ENCODE measurements at places on chromosomes 13 and 19. TPM values are rescaled to one million over a fixed set of nuclear protein-coding genes. Genes with fewer than 3 reads are reported as not detected.

DCT gene
- 1.2 TPM for total RNA-seq

GRCh38 chr13:73828811-73829210, 305.4 kb downstream of the KLF12 start:
- H3K4me1 ChIP-seq: peaks cover 17% of the 10 kb centered on the region
- no peak overlapping the region for H3K27ac ChIP-seq
- DNase-seq: no peak
- H3K4me3 ChIP-seq: no peak overlapping the region
- H3K27me3 ChIP-seq: no peaks in the 10 kb centered on the region
- no peaks in the 10 kb centered on the region for H3K36me3 ChIP-seq

GRCh38 chr13:57970404-57970803, 338.9 kb downstream of the PCDH17 start:
- H3K36me3 ChIP-seq: no peaks in the 10 kb centered on the region
- no peak for DNase-seq
- no peak overlapping the region for H3K27ac ChIP-seq
- no peaks in the 10 kb centered on the region for H3K27me3 ChIP-seq
- no peak overlapping the region for H3K4me3 ChIP-seq

GRCh38 chr19:3135961-3136683, at the start of gene GNA15:
Gene GNA15 (plus strand): TSS chr19:3136033. CDS start chr19:3136451, 418 bp downstream.
- H3K4me1 ChIP-seq: no peaks in the 10 kb centered on the region
- H3K36me3 ChIP-seq: no peaks in the 10 kb centered on the region
- H3K27ac ChIP-seq: peak within 1 kb of the TSS; percentile 57
- peak within 1 kb of the TSS; percentile 44 for H3K4me3 ChIP-seq

DNA sequence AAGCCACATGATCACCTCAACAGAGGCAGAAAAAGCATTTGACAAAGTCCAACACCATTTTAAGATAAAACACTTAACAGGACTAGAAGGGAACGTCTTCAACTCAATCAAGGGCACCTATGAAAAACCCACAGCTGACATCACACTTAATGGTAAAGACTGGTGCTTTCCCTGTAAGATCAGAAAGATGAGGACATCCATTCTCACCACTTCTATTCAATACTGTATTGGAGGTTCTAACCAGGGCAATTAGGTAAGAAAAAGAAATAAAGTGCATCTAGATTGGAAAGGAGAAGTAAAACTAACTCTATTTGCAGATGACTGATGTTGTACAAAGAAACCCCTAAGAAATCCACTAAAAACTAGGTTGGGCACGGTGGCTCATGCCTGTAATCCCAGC, 11.2 kb upstream of the AKAP8 start:
- no peaks in the 10 kb centered on the region for H3K27me3 ChIP-seq
- no peak for DNase-seq
- no peak overlapping the region for H3K27ac ChIP-seq
- H3K4me1 ChIP-seq: no peaks in the 10 kb centered on the region
- H3K4me3 ChIP-seq: no peak overlapping the region

NUDT19 gene
- total RNA-seq: 6.7 TPM

- H3K4me3 ChIP-seq: no peak overlapping the region
- H3K36me3 ChIP-seq: no peaks in the 10 kb centered on the region
- DNase-seq: no peak
- H3K27ac ChIP-seq: peak overlapping the region; percentile 29
- H3K27me3 ChIP-seq: no peaks in the 10 kb centered on the region
These were observed 460.5 kb downstream of the COG6 start for GRCh38 chr13:40116008-40116407.

DNA sequence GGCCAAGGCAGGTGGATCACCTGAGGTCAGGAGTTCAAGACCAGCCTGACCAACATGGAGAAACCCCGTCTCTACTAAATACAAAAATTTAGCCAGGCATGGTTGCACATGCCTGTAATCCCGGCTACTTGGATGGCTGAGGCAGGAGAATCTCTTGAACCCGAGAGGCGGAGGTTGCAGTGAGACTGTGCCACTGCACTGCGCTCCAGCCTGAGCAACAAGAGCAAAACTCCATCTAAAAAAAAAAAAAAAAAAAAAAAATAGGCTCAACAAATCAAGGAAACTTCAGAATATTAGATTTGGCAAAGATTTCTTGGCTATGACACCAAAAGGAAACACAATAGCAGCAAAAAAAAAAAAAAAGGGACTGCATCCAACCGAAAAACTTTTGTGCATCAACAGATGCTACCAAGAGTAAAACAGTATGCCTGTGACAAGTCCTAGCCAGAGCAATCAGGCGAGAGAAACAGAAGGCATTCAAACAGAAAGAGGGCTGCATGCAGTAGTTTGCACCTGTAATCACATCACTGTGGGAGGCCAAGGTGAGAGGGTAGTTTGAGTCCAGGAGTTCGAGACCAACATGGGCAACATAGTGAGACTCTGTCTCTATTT, 23.8 kb downstream of the ZNF160 start:
- no peak for DNase-seq
- H3K4me3 ChIP-seq: no peak overlapping the region
- no peaks in the 10 kb centered on the region for H3K27me3 ChIP-seq
- peaks cover 16% of the 10 kb centered on the region for H3K36me3 ChIP-seq

DNA sequence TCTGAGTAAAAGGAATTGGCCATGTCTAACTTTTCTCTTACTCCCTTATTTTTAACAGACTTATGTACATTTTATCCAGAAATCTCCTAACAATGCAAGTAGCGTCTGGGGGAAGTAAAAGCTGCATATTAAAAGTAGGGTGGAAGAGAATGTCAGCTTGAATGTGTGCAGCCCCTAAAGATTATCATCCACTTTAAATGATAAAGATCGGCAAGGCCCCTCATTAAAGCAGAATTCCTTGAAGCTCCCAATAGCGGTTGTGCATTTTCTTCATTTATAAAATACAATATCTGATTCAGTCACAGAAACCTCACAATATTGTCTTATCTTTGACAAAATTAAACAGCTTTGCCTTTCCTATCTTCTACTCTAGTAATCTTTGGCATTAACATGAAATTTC, 184.6 kb downstream of the LHFPL6 start:
- H3K27me3 ChIP-seq: no peaks in the 10 kb centered on the region
- no peaks in the 10 kb centered on the region for H3K4me1 ChIP-seq
- H3K4me3 ChIP-seq: no peak overlapping the region
- no peak overlapping the region for H3K27ac ChIP-seq
- no peaks in the 10 kb centered on the region for H3K36me3 ChIP-seq

DNA sequence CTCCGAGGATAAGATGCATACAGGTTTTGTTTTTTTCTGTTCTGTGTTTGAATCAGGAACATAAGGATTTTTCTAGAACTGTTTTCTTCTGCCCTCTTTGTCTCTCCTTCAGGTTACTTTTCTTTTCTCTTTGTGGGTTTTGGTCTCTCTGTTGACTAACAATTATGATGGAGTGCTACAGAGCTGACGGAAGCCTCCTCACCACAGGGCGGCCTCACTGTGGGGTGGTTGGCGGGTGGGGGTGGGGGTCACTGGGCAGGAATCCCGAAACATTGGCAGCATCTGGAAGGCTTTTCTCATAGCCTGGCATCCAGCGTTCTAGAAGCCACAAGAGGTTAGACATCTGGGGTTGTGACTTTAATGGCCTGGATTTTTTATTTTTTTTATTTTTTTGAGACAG, 12.0 kb upstream of the MATK start:
- no peak overlapping the region for H3K4me3 ChIP-seq
- H3K27ac ChIP-seq: no peak overlapping the region
- DNase-seq: no peak
- no peaks in the 10 kb centered on the region for H3K4me1 ChIP-seq
- peaks cover 27% of the 10 kb centered on the region for H3K27me3 ChIP-seq
- H3K36me3 ChIP-seq: no peaks in the 10 kb centered on the region

GRCh38 chr13:99610702-99611289, 109.5 kb downstream of the TM9SF2 start:
- DNase-seq: no peak
- H3K36me3 ChIP-seq: no peaks in the 10 kb centered on the region
- peaks cover 11% of the 10 kb centered on the region for H3K4me1 ChIP-seq
- H3K27me3 ChIP-seq: no peaks in the 10 kb centered on the region
- H3K4me3 ChIP-seq: no peak overlapping the region

DNA sequence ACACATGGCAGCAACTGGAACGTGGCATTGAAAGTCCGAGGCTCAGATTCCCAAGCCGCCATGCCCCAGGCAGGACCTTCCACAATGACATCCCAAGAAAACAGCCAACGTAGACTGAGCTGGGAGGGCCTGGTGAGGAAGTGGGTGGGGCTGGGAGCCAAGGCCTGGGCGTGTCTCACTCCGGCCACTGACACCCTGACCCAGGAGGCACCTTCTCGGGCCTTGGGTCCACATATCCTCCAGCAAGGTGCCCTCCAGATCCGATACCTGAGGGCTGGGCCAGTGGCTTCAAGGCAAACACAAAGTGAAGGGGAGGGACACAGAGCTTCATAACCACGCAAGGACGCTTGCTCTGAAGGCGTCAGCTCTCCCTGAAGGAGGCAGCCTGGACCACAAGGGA, 43.0 kb downstream of the RAB20 start:
- no peak overlapping the region for H3K27ac ChIP-seq
- peak; percentile 72 for DNase-seq
- no peak overlapping the region for H3K4me3 ChIP-seq
- no peaks in the 10 kb centered on the region for H3K27me3 ChIP-seq
- H3K36me3 ChIP-seq: peaks cover 16% of the 10 kb centered on the region
- peaks cover 18% of the 10 kb centered on the region for H3K4me1 ChIP-seq

DNA sequence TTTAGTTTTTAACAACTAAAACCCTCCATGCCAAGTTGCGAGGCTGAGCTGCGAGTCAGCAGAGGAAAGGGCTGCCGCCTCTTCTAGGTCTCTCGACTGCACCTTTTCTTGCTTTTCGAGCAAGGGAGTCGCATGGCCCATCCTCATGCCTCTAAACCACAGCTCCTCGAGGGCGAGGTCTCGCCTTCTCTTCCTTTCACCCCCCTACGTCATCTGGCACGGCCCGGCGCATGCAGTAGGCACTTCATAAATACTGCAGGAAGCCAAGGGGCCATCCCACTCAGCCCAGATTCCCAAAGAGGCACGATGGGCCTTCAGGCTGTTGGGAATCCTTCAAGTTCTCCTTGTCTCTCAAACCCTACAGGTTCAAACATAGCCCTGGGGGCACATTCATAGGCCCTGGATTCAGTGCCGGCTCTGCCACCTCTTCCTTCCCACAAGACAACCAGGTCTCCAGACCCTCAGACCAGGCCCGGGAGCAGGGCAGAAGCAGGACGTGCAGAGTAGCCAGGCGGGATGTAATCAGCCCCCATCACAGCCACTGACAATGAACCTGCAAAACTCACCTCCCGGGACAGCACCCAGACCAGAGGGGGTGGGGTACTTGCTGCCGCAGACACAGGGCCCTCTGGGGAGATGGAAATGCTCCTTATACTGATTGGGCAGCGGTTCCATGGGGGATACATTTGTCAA, 41.7 kb downstream of the GGACT start:
- H3K4me1 ChIP-seq: peaks cover 32% of the 10 kb centered on the region
- peak overlapping the region; percentile 78 for H3K27ac ChIP-seq
- H3K36me3 ChIP-seq: no peaks in the 10 kb centered on the region
- DNase-seq: no peak

LRRC4B gene
- total RNA-seq: 2.5 TPM

All from sigmoid colon (tissue), 7 donors.